ENCODE measurements at places on chromosomes 2 and 18.

DNA sequence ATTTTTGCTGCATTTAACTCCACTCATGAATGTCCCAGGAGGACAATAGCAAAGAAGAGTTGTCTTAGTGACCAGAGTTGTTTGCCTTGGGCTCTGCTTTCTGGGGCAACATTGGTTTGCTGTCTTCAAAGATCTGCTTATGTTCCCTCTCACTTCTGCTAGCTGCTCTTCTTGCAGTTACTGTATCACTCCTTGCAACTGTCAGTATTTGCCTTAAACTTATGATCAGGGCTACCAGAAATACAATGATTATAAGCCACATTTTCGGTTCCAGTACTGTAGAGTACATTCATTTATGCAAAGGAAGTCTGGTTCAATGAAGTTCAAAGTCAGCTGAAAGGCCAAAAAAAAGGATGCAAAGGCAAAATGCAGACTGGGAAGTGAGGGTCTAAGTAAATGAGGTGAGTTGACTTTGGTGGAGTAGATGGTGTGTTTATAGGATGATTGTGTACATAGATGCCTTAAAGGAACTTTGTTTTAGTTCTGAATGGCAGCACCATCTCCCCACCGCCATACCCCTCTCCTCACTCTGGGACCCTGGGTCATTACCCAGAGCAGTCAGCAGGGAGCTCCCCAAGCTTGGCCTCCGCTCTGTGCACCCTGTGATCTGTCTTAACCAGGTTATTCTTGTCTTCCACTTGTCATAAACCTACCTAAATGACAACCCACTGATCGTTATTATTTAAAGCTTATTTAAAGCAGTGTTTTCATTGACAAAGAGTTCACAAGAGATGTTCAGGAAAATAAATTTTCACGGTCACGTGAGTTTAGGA is 236.0 kb downstream of the DOK6 start:
- no peak for DNase-seq

DNA sequence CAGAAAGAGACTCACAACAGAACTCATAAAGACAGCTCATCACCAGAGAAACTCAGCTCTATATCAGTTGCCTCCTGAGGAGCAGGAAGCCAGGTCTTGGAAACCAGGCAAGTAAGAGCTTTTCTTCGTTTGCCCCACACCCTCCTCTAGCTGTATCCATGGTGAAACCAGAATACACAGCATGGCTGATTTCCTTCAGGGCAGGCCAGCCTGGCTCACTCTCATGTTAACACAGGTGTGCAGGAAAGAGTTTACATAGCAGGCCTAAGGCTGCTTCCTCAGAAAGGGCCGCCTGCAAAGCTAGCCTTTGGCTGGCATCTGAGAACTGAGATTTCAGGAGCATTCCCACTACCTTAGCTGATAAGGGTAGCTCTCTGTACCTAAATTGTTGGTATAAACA is 65.7 kb downstream of the KLHL14 start:
- DNase-seq = no peak

DNA sequence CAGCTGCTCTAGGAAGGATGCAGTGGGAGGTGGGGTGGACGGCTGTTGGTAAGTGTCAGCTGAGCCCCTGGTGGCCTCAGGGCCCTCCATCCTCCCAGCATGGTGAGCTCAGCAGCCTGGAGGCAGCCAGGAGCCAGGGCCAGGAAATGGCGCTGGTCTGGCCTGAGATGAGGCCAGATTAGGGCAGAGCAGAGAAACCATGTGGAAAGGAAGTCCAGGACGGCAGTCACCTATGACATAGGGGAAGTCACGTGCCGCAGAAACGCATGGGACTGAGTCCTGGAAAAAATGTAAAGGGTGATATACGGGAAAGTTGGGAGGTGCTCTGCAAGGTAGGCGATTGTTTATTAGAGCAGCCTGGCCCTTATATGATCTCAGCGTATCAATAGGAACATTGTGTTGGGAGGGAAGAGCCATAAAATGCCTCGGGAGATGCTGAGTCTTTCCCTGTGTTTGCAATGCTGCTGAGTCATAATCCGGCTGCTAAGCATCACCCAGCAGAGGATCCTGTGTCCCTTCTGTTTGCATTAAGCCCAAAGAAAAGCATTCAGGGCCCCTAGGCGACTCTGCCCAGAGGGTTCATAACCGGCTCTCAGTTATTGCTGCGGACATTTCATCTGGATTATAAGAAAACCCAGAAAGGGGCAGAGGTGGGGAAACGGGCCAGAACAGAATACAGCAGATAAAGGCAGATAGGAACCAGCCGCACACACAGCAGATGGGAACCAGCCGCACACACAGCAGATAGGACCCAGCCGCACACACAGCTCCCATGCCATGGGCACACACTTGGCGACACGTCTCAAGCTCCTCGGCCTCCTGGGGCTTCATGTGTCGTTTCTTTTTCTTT is 30.3 kb upstream of the B3GNT7 start:
- DNase-seq = peak; percentile 63

GRCh38 chr2:80852808-80853139 is 548.2 kb upstream of the LRRTM1 start:
- DNase-seq = no peak

DNA sequence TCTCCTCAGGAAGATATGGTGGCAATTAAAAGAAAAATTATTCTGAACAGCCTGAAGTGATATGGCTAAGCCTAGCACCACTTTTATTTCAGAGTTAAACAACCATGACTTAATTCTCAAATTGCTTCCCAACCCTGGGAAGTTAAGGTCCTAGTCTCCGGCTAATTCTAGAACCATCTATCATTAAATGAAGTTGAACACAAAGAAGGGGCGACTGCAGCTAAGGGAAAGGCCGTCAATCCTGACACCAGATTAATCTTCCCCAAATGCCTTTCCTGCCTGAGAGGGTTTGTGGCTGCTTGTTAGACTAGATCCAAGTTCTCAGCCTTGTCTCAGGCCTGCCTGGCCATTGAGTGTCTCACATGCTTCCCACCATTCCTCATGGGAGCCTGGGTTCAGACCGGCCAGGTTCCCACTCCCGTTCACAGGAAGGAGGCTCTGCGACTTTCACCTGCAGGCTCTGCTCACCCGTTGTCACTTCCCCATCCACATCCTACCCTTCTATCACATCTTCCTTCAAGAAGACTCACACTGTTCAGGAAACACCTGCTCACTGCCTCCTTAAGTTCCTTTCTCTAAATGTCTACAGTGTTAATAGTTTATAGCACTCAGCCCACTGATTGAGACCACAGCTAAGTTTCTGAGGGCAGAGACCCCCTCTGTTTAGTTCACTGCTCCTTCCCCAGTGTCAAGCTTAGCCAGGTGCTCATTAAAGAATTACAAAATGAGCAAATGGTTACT is 282.9 kb upstream of the REV1 start:
- DNase-seq = no peak

GRCh38 chr18:78934551-78935225 is 44.9 kb upstream of the SALL3 start:
- DNase-seq = no peak

DNA sequence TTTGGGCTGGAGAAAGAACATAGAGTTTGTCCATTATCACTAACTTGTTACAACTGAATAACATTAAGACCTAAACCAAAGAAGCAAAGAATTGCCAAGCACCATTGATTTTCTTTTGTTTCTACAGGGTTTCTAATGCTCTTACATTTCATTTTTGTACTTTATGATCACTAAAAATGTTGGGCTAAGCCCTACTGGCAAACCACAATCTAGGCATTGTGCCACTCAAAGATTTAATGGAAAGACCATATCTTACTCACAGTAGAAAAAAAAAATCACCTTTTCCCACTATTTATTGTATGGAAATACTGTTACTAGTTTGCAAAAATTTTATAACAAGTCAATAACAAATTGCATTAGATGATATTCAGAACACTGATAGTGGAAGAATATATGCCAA is 447.4 kb upstream of the PKDCC start:
- DNase-seq = no peak

GRCh38 chr2:214542295-214542694 is 131.4 kb downstream of the VWC2L start:
- no peak for DNase-seq

DNA sequence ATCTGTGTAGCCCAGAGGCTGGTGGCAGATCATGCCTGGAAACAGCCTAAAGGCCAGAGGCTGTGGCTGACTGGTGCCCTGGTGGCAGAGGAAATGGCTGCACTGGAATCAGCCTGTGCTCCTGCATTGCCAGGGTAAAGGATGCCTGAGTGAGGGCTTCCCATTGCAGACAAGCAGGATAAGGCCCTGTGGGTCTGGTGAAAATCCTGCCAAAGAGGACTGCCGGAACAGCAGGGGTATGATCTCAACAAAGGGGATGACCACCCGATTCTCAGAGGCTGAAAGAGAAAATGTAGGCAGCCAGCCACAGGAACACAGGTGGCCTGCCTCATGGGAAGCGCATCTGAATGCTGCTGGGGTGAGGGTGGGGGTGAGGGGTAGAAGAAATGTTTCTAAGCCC is 48.2 kb downstream of the FBXO48 start:
- no peak for DNase-seq

- no peak for DNase-seq
Observed at GRCh38 chr2:24220554-24221291, 45.9 kb downstream of the FAM228A start.

DNA sequence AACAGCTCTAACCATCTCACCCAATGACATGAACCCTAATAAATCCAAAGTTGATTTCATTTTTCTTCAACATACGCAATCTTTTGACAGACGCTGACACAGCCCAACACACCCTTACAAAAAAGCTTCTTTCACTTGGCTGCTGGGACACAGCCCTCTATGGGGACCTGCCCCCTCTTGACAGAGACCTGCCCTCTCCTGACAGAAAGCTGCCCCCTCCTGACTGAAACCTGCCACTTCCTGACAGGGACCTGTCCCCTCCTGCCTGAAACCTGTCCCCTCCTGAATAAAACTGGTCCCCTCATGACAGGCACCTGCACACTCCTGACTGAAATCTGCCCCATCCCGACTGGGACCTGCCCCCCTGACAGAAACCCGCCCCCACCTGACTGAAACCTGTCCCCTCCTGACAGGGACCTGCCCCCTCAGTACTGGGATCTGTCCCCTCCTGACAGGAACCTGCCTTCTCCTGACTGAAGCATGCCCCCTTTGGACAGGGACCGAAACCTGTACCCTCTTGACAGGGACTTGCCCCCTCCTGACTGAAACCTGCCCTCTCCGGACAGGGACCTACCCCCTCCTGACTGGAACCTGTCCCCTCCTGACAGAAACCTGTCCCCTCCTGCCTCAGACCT is 87.9 kb downstream of the PXDN start:
- DNase-seq = no peak

DNA sequence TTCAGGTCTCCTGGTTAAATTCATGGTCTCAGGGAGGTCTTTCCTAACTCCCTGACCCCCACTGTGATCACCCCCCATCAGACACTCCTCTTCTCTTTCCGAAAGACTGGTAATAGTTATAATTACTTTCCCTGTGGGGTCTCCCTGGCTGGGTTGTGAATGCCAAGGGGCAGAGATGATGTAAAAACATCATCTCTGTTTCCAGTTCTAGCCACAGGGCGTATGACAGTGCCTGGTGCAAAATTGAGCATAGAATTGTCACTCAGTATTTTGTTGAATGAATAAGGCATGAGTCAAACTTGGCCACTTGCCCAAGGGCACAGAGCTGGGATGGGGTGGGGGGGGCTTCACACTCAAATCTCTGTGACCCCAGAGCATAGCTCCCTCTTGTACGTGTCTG is 65.2 kb downstream of the LTBP1 start:
- no peak for DNase-seq

DNA sequence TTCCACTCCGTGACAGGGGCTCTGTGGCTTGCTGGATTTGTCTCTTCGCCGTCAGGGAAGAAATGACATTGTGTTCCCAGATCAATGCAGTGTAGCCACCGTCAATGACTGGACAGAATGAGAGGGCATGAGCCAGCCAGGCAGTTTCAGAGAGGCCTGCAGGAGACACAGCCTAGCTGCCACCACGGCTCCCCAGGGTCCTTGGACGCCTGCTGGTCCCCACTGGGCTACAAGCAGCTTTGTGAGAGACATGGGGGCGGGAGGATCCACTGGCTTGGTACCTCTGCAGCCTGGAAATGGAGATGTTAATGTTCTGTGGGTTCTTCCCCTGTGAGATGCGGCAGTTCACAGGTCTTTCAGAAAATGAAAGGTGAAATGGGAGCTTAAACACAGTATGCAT is 12.1 kb upstream of the AMER3 start:
- no peak for DNase-seq

DNA sequence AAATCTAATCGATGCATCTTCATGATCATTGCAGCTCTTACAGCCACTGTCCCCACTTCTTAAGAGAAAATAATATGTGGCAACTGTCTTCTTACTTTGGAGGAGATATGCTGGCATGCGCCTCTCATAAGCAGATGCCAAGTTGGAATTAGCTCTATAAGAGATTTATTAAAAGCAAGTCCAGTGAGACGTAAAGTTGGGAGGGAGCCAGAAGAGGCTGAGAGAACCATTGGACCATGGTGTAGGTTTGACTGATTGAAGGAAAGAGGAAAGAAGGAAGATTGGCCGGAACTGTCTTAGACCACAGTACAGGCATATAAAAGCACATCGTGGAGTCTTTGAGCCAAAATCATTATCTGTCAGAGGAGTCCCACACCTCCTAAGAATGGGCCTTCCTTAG is 265.7 kb upstream of the ZC3H15 start:
- no peak for DNase-seq

GRCh38 chr18:78780719-78781600 is 198.7 kb upstream of the SALL3 start:
- DNase-seq = no peak

DNA sequence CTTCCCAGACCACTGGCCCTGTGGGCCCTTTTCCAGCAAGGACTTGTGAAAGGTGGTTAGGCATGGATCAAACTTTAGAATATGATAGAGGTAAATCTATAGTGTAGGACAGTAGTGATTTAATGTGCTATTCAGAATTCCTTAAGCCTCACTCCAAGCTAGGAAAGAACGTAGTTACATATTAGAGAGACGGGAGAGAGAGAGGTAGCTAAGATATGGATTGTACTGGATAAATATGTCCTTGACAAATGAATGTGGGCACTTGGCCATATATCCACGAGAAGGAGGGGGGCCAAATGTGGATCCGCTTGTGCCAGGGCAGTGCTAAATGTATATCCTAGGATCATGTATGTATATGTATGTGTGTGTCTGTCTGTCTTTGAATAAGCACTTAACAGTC is 6.5 kb downstream of the KCNJ3 start:
- DNase-seq = no peak

GRCh38 chr2:105291981-105292380 is 37.6 kb downstream of the TGFBRAP1 start:
- no peak for DNase-seq

DNA sequence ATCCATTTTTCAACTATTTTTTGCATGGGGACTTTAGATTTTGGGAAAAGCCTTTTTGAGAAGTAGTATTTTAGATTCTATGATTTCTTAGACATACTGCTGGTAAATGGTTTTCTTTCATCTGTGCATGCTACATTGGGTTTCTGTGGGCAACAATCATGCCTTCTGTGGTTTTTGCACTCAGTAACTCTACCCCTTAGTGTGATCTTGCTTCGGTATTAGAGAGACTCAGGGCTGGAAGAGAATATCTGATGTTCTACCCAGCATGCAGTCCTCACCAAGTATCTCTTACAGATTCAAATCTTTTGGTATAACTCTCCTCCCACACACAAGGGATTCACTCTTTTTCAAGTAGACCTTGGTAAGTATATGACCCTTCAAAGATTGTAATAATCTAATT is 183.0 kb downstream of the PMAIP1 start:
- DNase-seq = no peak

- DNase-seq = no peak
Observed at GRCh38 chr2:131123192-131123591, 18.1 kb downstream of the PLEKHB2 start.

- DNase-seq = no peak
Observed at GRCh38 chr18:24198461-24198860, 59.6 kb downstream of the CABYR start.
